ENCODE measurements at places on chromosomes 16 and 17.

- peak; percentile 85 for DNase-seq
Observed at GRCh38 chr17:72151565-72152386, 31.0 kb downstream of the SOX9 start.

- no peak for DNase-seq
Observed at GRCh38 chr17:32801193-32801592, 75.7 kb downstream of the MYO1D start.

GRCh38 chr17:42555122-42555622 is 2.4 kb downstream of the HSD17B1 start:
- DNase-seq, result no peak

DNA sequence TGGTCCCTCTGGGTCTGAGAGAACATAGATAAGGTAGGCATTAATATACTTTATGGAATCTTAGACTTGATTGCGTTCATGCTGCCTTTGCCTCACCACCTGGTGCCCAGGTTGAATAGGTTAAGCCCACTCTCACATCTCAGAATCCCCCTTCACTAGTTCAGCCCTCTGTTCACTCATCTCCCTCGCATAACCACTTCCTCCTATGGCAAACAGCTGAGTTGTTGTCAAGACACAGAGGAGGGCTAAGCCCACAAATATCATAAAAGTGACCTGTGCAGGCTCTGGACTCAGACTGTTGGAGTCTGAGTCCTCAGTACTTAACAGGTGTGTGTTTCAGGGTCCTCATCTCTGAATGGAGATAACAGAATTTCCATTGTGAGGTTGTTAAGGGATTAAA is 55.7 kb downstream of the GOSR1 start:
- no peak for DNase-seq

- DNase-seq, result no peak
Observed at GRCh38 chr16:14525596-14525995, 104.5 kb downstream of the PARN start.

DNA sequence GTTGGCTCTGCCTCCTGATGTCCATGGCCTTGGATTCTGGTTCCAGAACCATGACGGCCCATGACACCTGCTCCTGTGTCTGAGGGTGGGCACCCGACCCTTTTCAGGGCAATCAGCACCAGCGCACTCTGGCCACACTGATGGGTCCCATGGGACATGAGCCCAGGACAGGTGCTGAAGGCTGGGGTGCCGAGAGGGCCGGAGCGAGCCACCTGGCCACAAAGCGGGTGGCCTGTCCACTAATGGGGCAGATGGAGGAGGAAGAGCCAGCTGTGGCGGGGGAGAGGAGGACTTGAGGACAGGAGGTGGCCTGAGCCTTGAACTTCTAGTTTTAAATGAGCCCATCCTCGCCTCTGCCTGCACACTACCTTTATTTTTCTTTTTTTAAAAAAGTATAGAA is 31.2 kb upstream of the MTSS2 start:
- DNase-seq, result no peak

GRCh38 chr17:9538626-9539025 is 37.0 kb downstream of the STX8 start:
- DNase-seq, result no peak

GRCh38 chr16:1707193-1707790 is 1.3 kb downstream of the MAPK8IP3 start:
- DNase-seq, result no peak

GRCh38 chr17:2916461-2916860 is 120.2 kb downstream of the RAP1GAP2 start:
- DNase-seq, result no peak

All from prostate gland (tissue), 2 donors.